GM12878 (cell line): ENCODE measurements at places on chromosomes 6 and 20. TPM values are rescaled to one million over a fixed set of nuclear protein-coding genes. Genes with fewer than 3 reads are reported as not detected.

- DNase-seq, result no peak
Measured at GRCh38 chr20:60484316-60484715, 526.1 kb downstream of the CDH26 start.

DNA sequence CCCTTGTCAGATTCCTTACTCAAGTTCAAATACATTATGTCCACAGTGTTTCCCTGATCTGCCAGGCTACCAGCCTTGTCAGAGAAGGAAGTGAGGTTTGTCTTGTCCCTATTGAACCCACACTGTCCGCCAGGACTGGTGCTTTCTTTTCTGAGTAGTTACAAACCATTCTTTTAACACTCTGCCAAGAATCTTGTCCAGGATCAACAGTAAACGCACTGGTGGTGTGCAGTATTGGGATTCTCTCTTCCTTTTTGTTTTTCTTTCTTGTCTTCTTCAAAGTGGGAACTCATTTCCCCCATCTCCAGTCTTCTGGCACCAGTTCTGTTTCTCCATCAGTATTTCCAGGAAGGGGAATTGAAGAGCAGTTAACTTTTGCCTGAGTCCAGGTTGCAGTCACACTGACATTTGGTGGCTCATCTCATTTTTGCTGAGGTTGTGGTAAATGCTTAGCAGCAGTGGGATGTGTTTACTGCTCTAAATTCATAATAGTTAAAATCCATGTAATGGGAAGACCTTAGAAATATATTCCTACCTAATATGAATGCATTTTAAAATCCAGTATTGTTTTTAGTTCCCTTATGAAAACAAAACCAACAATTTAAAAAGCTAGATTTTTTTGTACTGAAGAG lies 295.3 kb downstream of the PRL start:
- DNase-seq, result no peak

GRCh38 chr6:26307850-26308249 lies 57.1 kb upstream of the BTN3A2 start:
- no peak for DNase-seq

- DNase-seq, result no peak
Measured at GRCh38 chr20:52572687-52573086, 381.1 kb upstream of the ZFP64 start.

DNA sequence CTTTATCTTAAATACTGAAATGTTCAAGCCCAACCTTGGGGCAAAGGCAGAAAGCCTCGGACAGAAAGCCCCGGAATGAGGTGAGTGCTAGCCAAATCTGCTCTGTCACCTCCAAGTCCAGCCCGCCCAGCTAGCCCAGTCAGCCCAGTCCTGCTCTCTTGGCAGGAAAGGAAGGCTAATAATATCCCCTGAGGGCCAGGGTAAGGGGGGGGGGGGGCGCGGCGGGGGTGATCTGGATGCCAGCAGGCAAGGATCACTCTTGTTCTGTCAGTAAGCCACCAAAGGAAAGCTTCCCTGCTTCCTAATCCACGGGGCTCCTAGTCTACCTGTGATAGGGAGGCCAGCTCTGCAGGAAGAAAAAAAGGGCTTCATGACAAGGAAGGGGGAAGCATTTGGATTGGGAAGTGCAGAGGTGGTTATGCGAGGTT lies 1.1 kb downstream of the NDRG3 start:
- DNase-seq, result no peak

- DNase-seq, result no peak
Measured at GRCh38 chr6:114342086-114342825, 567 bp downstream of the HS3ST5 start.

PLG gene
- 3.0 and 3.8 TPM in 2 replicates for polyA plus RNA-seq

DNA sequence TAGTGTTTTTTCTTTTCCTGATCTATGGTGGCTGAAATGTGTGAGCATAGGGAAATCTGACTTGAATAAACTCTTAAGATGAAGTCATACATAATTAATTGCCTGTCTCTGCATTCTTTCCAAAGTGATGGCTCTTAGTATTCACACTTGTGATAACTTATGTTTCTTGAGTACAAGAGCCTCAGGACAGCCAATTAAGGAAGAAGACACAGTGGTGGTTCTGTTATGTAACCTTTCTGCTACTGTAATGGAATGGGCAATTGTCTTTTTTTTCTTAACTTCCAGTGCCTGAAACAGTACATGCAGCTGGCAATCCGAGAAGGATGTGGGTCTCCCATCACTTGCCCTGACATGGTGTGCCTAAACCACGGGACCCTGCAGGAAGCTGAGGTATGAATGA lies 40.1 kb downstream of the RNF144B start:
- DNase-seq, result no peak

TMEM200A gene
- polyA plus RNA-seq, result 8.6 and 9.2 TPM in 2 replicates

DNA sequence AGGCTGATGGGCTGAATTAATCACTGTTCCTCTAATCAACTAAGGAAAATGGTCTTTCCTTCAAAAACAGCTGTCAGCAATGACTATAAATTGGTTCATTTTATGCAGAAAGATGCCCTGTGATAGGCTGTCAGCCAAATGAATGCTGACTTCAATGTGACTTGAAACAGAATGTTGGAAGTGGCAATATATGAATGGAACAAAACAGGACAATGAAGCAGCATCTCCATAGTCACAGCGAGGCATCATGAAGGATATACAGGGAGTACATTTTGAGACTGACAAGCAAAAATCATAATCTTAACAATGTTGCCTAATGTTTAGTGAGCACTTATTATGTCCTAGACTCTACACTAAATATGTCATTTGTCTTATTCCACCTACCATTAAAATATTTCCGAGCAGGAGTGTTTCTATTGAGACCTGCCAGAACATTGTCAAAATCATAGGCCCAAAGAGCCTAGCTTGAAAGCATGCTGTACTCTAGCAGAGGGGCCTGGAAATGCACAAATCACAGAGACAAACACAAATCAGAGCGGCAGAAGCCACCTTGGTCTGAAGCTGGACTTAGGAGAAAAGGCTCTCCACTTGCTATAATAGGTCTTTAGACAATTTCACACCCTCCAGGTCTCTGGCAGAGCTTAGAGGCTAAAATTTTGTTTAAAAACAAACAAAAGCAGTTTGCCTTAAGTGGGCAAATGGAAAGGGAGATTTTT lies 63.3 kb downstream of the FAM50B start:
- no peak for DNase-seq

DNA sequence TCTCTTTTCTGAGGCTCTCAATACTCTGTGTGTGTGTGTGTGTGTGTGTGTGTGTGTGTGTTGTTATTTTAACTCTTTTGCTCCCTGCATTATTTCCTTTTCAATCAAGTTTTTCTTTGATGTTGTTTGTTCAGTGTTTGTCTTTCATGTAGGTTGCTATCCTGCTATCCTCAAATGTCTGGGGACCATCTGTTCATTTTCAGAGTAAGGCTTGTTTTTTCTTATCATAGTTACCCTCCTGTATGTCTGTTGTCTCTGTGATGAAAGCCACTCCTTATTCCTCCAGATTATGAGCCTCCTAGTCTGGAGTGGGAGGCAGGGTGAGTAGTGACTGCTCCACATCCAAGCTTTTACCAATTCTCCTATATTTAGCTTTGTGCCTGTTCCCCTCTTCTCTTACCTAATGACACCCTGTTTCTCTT lies 9.2 kb downstream of the ENPP3 start:
- DNase-seq, result no peak

DNA sequence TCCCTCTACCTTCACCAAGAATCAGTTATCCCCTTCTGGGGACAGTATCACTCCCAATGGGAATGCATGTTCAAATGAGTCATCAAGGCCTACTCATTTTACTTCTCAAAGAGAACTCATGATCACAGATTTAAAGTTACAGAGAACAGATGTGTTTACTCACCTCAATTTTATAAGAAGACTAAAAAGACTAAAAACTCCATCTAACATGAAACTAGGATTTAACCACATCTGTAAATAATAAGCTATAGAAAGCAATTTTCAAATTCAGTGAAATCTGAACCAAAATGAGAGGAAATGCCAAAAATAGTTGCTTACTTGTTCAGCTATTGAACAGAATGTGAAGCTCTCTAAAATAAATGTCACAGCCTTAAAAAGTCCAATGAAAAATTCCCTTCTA lies 300.1 kb upstream of the KCNQ5 start:
- no peak for DNase-seq

PRICKLE4 gene
- 0.33 TPM in 1 of 2 replicates, not detected in the other for polyA plus RNA-seq

BAG2 gene
- polyA plus RNA-seq, result 17.4 and 17.6 TPM in 2 replicates

TOP1 gene
- polyA plus RNA-seq, result 59.9 and 62.2 TPM in 2 replicates

- no peak for DNase-seq
Measured at GRCh38 chr6:128757961-128758360, 125.0 kb upstream of the LAMA2 start.

DNA sequence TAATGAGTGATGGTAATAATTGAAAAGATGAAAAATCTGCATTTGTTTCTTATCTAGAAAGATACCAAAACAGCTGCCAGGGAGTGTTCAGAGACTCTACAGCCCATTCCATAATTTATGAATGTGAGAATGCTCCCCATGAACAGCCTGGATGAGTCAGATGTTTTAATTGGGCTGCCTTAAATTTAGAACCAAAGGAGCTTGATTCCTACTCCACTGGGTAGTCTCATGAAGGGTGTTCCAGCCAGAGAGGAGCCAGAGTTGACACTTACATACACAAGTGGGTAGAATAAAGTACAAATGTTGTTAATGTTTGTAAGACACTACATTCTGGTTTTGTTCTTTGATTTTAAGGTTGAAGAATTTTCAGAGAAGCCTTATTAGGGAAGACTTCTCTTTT lies 158.7 kb upstream of the PRND start:
- DNase-seq, result no peak
